ENCODE measurements at places on chromosomes 13 and 19. TPM values are rescaled to one million over a fixed set of nuclear protein-coding genes. Genes with fewer than 3 reads are reported as not detected.

LPAR6 gene
- 14.3 TPM for total RNA-seq

SMIM44 gene
- not detected for total RNA-seq

IQCN gene
- total RNA-seq: 0.33 TPM

ZNF431 gene
- 7.7 TPM for total RNA-seq

PRTN3 gene
- not detected for total RNA-seq

VMAC gene
- 5.0 TPM for total RNA-seq

ZNF229 gene
- 11.6 TPM for total RNA-seq

STOML3 gene
- not detected for total RNA-seq

KLK2 gene
- total RNA-seq: not detected

CEACAM7 gene
- not detected for total RNA-seq

CEACAM20 gene
- total RNA-seq: not detected

AMER2 gene
- total RNA-seq: not detected

KLK15 gene
- total RNA-seq: not detected

GNA15 gene
- 0.33 TPM for total RNA-seq

SLITRK5 gene
- under 0.01 TPM for total RNA-seq

CYP2A6 gene
- total RNA-seq: not detected

EPS8L1 gene
- 0.07 TPM for total RNA-seq

KLK3 gene
- total RNA-seq: not detected

ZNF835 gene
- 0.65 TPM for total RNA-seq

IGFL2 gene
- total RNA-seq: 0.13 TPM

GARIN5A gene
- 0.23 TPM for total RNA-seq

LILRB1 gene
- total RNA-seq: not detected

STAP2 gene
- 2.2 TPM for total RNA-seq

CLEC4G gene
- not detected for total RNA-seq

TNNT1 gene
- total RNA-seq: 1.1 TPM

SH2D3A gene
- not detected for total RNA-seq

CGB1 gene
- not detected for total RNA-seq

GRIK5 gene
- 3.2 TPM for total RNA-seq

LRRC8E gene
- 3.1 TPM for total RNA-seq

FAM124A gene
- 1.4 TPM for total RNA-seq

CEACAM3 gene
- not detected for total RNA-seq

YIPF2 gene
- total RNA-seq: 141 TPM

ERICH6B gene
- total RNA-seq: not detected

DNAAF3 gene
- 0.10 TPM for total RNA-seq

ZNF578 gene
- total RNA-seq: 4.6 TPM

DDA1 gene
- 29.8 TPM for total RNA-seq

S1PR2 gene
- total RNA-seq: 11.9 TPM

SLAIN1 gene
- total RNA-seq: 3.9 TPM

WTIP gene
- 53.9 TPM for total RNA-seq

PSG7 gene
- total RNA-seq: 0.30 TPM

IGFL3 gene
- not detected for total RNA-seq

MBD3L2 gene
- total RNA-seq: not detected

C19orf67 gene
- not detected for total RNA-seq

OVOL3 gene
- not detected for total RNA-seq

CGB8 gene
- total RNA-seq: not detected

ZNF530 gene
- 2.3 TPM for total RNA-seq

OLFM4 gene
- total RNA-seq: 0.20 TPM

DLEU7 gene
- not detected for total RNA-seq

ZNF566 gene
- total RNA-seq: 9.7 TPM

PNMA8B gene
- total RNA-seq: 1.6 TPM

All from smooth muscle cell of the pulmonary artery (primary cell).